ENCODE measurements at places on chromosomes 11 and 22.
A peak's percentile ranks its signal among the peaks of the same experiment; 100 is the strongest.

- H3K27ac ChIP-seq, result no peak overlapping the region
- no peaks in the 10 kb centered on the region for H3K27me3 ChIP-seq
- no peaks in the 10 kb centered on the region for H3K36me3 ChIP-seq
These were observed 48.8 kb upstream of the ZC3H12C start for GRCh38 chr11:110044226-110044968.

GRCh38 chr11:73830261-73830660, 42.6 kb downstream of the MRPL48 start:
- peaks cover 8% of the 10 kb centered on the region for H3K36me3 ChIP-seq
- no peak overlapping the region for H3K27ac ChIP-seq
- H3K27me3 ChIP-seq, result peaks cover 1% of the 10 kb centered on the region
- DNase-seq, result no peak

GRCh38 chr22:36291831-36292740, 39.2 kb downstream of the APOL1 start:
- peaks cover 18% of the 10 kb centered on the region for H3K27me3 ChIP-seq
- peaks cover 67% of the 10 kb centered on the region for H3K36me3 ChIP-seq
- H3K4me3 ChIP-seq, result peak overlapping the region; percentile 21
- H3K4me1 ChIP-seq, result peaks cover 2% of the 10 kb centered on the region

DNA sequence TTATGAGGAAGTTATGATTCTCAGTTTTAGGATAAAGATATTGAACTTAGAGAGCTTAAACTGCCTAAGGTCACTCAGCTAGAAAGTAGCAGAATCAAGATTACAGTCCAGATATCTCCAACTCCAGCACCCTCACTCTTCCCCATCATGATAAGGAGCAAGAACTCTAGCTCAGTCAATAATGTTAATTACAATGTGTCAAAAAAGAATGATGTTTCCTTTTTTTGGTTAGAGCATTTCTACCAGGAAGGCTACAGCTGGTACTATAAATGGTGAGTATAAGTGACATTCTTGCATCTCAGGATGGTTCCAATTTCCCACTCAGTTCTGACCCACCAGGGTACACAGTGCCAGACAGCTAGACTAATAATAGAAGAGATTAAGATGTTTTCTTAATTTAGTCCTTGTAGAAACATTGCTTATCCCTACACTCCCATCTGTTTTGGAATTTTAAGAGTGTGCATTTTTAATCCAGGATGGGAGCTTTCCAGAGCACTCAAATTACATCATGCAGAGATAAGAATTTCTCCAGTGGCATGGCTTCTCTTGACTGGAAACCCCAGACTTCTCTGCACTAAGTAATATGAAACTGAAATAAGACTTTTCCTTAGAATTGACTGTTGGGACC, 21.6 kb upstream of the BBOX1 start:
- no peaks in the 10 kb centered on the region for H3K27me3 ChIP-seq
- no peaks in the 10 kb centered on the region for H3K4me1 ChIP-seq
- H3K27ac ChIP-seq, result no peak overlapping the region
- no peaks in the 10 kb centered on the region for H3K36me3 ChIP-seq

GRCh38 chr11:16185042-16185441, 171.3 kb downstream of the SOX6 start:
- no peak overlapping the region for H3K4me3 ChIP-seq
- H3K4me1 ChIP-seq, result peaks cover 3% of the 10 kb centered on the region
- no peak for DNase-seq
- H3K27me3 ChIP-seq, result peaks cover 1% of the 10 kb centered on the region
- H3K36me3 ChIP-seq, result no peaks in the 10 kb centered on the region

DNA sequence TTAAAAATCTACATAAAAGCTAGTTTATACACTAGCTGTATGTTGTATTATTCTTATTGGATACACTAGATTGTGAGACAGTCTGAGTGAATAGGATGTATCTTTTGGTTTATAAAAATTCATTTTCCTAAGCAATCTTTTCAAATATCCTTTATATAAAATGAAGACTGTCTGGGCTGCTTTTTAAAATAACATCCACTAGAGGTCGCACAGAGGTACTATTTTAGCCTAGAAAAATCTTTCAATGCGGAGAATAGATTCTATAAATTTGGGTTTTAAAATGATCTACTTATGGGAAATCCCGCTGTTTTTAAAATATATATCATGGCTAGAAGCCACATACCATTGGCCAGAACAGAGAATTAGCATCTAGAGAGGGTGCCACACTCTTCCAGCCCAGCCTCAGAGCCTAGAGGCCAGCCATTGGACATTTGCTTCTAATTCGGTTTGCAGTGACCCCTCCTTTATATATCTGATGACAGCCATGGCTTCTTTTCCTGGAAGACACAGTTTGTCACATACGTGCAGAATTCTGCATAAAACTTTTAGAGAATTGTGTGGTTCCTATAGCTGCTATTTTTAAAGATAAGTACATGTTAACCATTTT, 7.3 kb downstream of the C11orf97 start:
- no peaks in the 10 kb centered on the region for H3K36me3 ChIP-seq
- DNase-seq, result no peak
- H3K4me1 ChIP-seq, result peaks cover 2% of the 10 kb centered on the region
- no peak overlapping the region for H3K27ac ChIP-seq

DNA sequence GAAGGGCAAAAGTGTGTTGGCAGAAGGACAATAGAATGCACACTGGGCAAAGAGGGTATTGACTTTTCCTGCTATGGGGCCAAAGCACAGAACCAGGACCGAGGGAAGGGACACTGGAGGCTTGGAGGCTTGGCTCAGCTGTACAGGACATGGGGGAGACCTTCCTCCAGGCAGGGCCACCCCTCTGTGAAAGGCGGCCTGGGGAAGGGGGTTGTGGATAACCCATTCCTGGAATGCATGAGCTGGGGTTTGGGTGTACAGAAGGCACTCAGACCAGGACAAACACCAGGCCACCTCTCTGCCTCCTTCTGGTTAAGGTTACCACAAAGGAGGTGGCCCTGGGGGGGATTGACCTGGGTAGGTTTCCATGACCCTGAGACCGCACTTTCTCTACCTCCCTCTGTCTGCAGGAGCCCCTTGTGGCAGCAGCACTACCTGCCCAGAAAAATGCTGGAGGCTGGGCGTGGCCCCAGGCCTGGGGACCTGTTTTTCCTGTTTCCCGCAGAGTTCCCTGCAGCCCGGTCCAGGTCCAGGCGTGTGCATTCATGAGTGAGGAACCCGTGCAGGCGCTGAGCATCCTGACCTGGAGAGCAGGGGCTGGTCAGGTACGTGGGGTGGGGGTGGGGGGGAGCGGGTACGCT, 9.6 kb downstream of the P2RY2 start:
- H3K4me1 ChIP-seq, result peaks cover 16% of the 10 kb centered on the region
- no peaks in the 10 kb centered on the region for H3K36me3 ChIP-seq
- DNase-seq, result no peak
- no peak overlapping the region for H3K27ac ChIP-seq

DNA sequence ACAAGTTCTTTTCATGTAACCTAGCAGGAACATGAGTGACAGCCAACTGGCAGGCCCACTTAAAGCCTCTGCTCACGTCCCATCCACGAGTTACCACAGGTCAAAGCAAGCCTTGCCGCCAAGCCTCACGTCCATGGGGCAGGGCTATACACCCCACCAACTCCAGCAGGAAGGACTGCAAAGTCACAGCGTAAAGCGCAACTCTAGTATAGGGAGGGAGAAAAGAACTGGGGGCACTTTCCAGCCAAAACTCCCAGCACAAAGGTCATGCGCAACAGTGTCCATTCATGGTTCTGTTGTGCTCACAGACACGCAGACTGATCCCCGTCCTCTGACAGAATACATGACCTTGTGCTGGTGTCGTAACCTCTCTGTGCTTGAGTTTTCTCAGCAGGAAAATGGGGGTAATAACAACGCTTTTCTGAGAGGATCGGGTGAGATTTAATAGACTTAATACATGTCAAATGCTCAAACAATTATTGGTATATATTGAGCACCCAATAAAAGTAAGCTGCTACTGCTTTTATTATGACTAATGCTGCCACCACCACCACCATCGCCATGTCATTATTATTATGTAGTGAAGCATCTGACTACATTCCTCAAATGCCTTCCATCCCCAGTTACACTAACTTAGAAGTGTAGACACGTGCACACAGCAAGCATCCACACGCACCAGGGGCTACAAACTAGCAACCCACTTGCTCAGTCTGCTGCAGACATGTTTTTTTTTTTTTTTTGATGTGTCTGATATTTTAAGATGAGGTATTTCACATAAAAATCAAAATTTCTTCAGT, 104.4 kb upstream of the PARVA start:
- peaks cover 15% of the 10 kb centered on the region for H3K4me1 ChIP-seq
- no peak overlapping the region for H3K27ac ChIP-seq
- H3K27me3 ChIP-seq, result peaks cover 8% of the 10 kb centered on the region
- DNase-seq, result no peak
- H3K36me3 ChIP-seq, result peaks cover 7% of the 10 kb centered on the region
- H3K4me3 ChIP-seq, result no peak overlapping the region

GRCh38 chr11:75150879-75151278, at the start of gene SLCO2B1:
SLCO2B1 (plus strand) TSS chr11:75151107; CDS start chr11:75151382, 275 bp downstream.
- H3K4me3 ChIP-seq, result no peak within 1 kb of the TSS
- H3K27ac ChIP-seq, result no peak within 1 kb of the TSS
- H3K27me3 ChIP-seq, result peaks cover 6% of the 10 kb centered on the region
- H3K4me1 ChIP-seq, result peaks cover 52% of the 10 kb centered on the region
- DNase-seq, result no peak
